ENCODE measurements at places on chromosomes 12 and 14.

DNA sequence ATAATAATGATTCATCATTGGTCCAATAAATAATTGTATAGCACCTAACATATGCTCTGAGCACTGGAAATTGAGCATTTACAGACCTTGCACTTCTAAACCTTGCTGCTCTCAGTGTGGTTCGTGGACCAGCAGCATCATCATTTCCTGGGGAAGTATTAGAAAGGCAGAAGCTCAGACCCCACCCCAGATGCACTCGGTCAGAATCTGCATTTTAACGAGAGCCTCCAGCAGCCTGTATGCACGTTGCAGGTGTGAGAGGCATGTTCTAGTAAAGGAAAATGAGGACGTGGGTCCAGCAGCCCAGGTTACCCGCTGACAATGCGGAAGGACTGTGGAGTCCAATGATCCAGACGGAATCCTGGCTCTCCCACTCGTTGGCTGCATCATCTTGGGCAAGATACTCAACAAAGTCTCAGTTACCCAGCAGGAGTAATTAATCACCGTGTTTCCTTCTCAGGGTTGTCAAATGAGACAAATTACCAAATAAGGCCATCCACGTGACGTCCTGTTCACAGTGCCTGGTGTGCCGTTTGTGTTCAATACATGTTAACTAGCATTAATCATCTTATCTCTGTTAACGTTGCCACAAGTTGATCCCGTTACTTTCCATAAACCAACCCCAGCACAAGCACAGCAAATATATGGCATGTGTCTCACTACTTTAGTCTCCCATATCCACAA is 49.2 kb upstream of the CCND2 start:
- DNase-seq: no peak

- no peak for DNase-seq
Measured at GRCh38 chr14:102949062-102949800, 26.8 kb downstream of the AMN start.

- DNase-seq: no peak
Measured at GRCh38 chr14:75370416-75371205, 57.2 kb upstream of the JDP2 start.

DNA sequence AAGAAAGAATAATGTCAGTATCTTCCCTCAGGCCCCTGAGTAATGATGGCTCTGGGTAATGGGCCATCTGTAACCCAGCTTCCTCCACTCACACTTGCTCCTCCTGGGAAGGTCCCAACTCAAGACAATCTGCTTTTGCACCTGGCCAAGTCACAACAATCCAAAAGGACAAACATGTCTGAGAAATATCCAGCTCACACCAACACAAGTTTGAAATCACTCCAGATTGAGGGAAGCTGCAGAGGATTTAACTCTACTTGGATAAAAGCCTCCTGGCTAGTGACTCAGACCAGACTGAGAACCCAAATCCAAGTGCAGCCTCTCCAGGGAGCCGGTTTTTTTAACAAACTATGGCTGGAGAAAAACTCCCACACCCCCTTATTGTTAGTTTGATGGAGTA is 34.2 kb downstream of the RTRAF start:
- DNase-seq: no peak
